ENCODE measurements at places on chromosomes 7 and 10.

- DNase-seq, result no peak
Observed at GRCh38 chr10:57145548-57145947, 784.5 kb upstream of the ZWINT start.

DNA sequence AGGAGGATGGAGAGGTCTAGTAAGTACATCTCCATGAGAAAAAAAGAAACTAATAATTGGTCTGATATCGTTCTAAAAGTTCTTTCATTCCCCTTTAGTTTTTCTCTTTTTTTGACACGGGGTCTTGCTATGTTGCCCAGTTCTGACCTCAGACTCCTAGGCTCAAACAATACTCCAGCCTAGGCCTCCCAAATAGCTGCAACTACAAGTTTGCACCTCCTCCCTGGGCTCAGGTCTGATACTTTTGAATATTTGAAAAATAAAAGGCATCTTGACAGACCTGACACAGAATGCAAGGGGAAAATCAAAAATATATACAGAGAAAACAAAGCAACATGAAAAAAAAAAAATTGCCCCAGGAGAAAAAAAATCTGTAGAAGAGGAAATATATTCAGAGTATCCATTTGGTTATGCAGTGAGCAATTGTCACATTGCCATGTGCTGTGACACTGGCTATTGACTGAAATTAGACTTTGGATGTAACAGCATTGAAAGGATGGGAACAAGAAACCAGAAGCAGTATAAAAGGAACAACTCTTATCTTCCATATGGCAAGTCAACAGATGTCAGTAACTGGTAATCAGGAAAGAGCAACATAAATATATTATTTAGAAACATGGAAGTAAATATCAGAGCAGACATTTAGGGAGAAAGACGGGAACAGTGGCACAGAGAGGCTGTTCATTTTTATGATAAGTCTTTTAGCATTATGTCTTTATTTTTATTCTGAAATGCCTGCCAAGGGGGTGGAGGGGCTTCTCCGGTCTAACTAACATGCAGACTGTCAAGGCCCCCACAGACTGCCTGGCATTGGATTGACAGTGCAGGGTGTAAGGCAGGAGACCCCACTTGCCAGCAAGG, 408.4 kb downstream of the PARD3 start:
- DNase-seq, result no peak

DNA sequence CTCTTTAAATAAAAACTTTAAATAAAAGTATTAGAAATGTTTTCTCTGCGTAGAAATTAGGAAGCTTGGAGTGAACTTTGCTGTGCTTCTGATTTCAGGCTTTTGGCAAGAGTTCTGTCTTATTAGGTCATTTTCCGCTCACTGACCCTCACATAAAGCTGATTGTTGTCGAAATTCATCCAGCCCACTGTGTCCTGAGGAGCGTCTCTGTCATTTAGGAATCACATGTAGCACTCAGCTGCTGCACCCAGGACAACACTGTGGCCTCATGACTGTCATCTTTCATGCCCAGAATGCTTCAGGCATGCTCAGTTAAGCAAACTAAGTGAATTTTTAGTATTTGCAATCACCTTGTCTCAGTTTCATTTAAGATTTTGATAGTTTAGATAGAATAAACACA, 57.8 kb upstream of the MSRB2 start:
- DNase-seq, result no peak

DNA sequence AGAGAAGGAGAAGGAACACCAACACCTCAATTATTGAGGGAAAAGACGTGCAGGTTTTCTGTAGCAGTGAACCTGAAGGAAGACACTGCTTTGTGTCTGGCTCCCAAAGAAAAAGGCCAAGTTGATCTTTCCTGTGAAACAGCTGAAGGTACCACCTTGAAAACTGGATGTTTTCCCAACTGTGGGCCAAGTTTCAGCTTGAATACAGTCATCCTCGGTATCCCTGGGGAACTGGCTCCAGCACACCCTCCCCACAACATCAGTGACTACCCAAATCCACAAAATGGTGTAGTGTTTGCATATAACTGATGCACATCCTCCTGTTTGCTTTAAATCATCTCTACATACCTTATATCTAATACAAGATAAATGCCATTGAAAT, 297.0 kb upstream of the PITRM1 start:
- DNase-seq, result no peak

- no peak for DNase-seq
Observed at GRCh38 chr10:44749151-44749550, 162.0 kb upstream of the TMEM72 start.

GRCh38 chr10:121420006-121420405, 178.2 kb downstream of the FGFR2 start:
- no peak for DNase-seq

DNA sequence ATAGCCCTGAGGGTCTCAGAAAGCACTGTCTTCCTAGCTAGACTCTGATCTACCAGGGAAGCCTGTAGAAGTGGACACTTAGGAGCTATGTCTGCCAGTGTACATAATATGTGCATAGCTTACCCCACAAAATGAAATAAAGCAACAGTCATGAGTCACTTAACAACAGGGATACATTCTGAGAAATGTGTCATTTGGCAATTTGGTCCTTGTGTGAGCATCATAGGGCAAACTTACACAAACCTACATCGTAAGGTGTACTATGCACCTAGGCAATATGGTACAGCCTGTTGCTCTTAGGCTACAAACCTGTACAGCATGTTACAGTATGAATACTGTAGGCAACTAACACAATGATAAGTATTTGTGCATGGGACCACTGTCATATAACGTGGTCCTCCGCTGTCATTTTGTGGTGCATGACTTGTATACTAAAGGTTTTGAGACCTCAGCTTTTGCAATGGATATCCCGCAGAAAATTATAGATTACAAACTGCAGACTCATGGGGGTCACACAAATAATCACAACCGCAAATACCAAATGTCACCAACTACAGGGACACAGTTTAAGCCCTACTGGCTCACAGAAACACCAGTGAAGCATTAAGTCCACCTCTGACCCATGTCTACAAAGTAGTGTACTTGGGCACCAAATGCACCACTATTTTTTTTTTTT, 1.7 kb downstream of the URGCP start:
- no peak for DNase-seq

DNA sequence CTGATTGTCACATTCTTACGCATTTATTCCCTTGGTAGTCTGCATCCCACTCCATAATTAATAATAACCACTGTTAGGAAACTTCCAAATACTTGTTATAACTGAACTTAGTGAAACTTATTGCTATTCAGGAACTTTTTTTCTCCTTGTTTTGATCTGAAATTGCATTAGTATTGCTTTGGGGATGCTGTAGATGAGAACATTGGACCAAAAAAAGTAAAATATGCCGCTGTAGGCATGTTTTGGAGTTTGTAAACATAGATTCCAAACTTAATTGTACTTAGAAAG, 1.7 kb downstream of the PPP1R9A start:
- no peak for DNase-seq

- DNase-seq, result no peak
Observed at GRCh38 chr7:106329408-106329807, 44.6 kb upstream of the NAMPT start.

DNA sequence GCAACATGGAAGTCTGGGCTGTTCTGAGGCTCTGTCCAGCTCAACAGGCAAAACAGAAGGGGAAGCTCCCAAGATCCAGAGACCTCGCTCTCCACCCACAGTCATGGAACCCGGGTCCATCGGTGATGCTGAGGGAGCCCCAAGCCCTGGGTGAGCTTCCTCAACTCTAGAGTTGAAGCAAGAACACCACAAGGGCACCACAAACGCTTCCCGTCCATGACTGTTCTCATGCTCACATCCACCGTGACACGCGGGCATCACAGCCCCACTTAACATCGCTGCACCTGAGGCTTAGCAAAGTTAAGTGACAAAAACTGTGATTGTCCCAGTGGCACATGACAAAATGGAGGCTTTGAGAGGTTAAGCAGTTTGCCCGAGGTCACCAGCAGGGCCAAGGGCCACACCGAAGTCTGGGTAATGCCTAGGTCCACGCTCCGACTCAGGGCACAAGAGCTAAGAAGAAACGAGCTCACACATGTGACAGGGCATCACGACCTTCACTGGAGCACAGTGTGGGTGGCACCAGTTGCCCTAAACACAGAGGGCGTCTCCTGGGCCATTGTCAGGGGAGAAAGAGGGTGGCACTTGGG, 110.6 kb downstream of the OAT start:
- DNase-seq, result no peak

DNA sequence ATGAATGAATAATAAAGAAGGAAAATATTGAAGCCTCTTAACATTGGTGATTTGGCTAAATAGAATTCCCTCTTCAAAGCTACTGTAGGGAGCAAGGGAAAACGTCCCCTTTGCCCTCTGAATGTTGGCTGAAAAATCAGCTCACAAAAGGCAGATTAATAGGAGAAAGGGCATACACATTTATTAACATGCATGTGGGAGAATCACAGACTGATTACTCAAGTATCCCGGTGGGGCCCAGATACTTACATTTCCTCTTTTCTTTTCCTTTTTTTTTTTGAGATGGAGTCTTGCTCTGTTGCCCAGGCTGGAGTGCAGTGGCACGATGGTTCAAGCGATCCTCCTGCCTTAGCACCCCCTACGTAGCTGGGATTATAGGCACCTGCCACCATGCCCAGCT, 68.5 kb downstream of the HK1 start:
- DNase-seq, result no peak

DNA sequence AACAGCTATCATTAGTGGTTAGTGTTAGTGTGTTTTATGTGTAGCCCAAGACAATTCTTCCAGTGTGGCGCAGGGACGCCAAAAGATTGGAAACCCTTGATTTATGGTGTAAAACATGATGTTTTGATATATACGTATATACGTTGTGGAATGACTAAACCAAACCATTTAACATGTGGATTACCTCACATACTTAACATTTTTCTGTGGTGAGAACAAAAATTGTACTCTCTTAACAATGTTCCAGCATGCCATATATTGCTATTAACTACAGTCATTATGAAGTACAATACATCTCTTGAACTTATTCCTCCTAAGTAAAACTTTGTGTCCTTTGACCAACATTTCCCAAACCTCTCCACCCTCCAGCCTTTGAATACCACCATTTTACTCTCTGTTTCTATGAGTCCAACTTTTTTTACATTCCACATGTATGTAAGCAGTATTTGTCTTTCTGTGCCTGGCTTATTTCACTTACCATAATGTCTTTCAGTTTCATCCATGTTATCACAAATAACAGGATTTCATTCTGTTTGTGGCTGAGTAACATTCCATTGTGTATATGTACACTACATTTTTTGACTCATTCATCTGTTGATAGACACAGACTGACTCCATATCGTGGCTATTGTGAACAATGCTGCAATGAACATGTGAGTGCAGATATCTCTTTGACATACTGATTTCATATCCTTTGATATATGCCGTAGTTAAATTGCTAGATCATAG, 42.2 kb upstream of the MAGI2 start:
- no peak for DNase-seq

GRCh38 chr7:69845721-69846495, 247.6 kb downstream of the AUTS2 start:
- no peak for DNase-seq

GRCh38 chr7:129188372-129188891, at the start of gene SMO:
Gene SMO, plus strand, starts transcription at chr7:129188633. Its CDS starts 519 bp downstream, at chr7:129189152.
- DNase-seq, result peak; percentile 55

DNA sequence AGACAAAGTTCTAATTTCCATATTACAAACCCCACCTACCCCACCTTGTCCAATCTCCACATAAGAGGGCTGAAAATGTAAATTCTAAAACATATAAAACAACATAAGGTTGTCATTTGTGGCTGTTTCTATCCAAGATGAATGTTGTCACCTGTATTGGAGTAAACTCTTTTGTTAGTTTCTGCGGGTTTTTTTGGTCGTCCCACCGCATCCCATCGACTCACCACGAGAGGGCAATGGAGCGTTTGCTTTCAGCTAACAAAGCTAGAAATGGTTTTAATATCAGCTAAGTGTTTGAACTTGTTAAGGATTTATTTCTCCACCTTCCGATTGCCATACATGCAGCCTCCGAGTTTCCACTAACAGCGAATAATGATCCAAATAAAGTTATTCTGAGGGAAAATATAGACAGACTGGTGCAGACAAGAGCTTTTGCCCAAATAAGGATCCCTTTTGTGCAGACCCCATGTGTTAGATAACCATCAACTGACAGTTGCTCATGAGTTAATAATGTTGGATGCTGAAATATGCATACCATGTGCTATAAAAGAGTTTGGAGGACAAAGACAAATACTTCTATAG, 137.2 kb downstream of the ARID5B start:
- DNase-seq, result peak; percentile 76

DNA sequence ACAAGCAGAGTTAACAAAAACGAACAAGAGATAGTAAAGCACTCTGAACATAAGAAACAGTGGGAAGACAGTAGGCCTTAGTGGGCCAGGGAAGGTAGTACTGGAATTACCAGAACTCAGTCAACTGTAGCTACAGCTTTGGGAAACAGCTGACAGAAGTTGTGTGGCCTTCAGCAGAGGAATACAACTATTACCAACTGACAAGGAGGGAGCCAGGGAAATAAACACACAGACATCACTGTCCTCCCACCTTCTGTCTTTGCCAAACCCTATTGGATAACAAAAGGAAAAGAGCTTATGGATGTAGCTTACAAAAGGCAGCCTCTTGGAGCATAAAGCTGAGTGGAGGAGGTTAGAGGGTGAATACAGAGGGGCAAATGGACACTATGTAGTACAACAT, 15.4 kb downstream of the MICU1 start:
- no peak for DNase-seq

- no peak for DNase-seq
Observed at GRCh38 chr7:110043519-110043918, 1047.4 kb upstream of the LRRN3 start.

DNA sequence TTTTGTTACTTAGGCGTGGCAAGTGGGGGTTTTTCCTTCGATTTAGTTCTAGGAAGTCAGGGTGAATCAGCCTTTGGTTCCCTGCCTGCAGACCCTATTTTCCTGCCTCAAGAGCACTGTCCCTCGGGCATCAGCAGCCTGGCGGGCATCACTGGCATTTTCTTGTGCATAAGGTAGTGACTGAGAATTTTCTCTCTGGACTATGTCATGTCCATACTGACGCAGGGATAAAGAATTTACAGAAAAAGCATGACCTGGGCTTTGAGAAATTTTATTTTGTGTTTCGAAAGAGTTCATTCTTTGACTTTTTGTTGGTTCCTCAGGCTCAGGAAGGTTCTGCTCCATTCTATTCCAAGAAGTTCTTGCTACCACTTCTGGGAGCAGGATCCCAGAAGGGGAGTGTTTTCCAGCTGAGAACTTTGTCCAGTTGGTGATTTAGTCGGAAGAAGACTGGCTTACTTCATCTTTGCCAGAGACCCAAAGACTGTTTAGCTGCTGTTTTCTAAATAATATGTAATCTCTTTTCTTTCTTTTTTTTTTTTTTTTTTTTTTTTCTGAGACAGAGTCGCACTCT, 213.9 kb upstream of the SH2B2 start:
- no peak for DNase-seq

GRCh38 chr10:91556691-91557566, 75.9 kb downstream of the PPP1R3C start:
- DNase-seq, result no peak

- DNase-seq, result no peak
Observed at GRCh38 chr7:28174901-28175661, 5.5 kb downstream of the JAZF1 start.

DNA sequence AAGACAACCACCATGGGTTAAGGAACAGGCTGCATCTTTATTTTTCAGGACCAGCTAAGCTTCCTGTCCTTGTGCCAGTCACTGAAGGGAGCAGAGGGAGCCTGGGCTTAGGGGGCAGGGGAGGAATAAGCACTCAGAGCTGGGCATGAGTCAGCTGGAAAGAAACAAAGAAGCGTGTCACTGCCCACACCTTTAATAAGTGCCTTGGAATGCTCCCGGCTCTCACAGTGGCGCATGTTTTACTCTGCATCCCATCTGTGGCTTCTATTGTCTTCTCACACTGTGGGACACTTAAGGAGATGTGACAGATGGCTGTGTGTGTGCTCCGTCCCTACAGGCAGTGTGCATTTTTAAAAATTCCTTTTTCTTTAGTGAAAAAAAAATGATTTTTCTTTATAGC, 71.7 kb downstream of the MTURN start:
- DNase-seq, result no peak

Measured in left cardiac atrium (tissue), 4 donors.